OCI-LY7 (cell line): ENCODE measurements at places on chromosomes 11 and 22.

- peak; percentile 90 for DNase-seq
Observed at GRCh38 chr11:111438846-111439520, 59.9 kb upstream of the POU2AF1 start.

GRCh38 chr11:124938206-124938765 lies 2.4 kb upstream of the HEPACAM start:
- no peak for DNase-seq

- no peak for DNase-seq
Observed at GRCh38 chr11:73414977-73415651, 38.9 kb downstream of the RELT start.

GRCh38 chr11:111067994-111068393 lies 177.5 kb upstream of the POU2AF2 start:
- no peak for DNase-seq

DNA sequence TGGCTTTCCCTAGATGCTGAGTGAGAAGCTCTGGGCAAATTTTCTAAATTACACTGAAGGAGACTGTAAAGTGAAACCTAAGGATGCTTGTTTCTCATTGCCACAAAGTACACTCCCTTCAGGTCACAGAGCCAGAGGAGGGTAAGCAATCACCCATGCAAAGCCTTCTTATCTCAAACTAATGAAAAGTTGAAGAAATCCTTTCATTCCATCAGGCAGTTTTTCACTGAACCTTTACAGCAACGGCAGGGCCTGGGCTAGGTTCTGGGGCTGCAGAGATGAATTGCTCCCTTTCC lies 106.2 kb downstream of the RASSF10 start:
- no peak for DNase-seq

DNA sequence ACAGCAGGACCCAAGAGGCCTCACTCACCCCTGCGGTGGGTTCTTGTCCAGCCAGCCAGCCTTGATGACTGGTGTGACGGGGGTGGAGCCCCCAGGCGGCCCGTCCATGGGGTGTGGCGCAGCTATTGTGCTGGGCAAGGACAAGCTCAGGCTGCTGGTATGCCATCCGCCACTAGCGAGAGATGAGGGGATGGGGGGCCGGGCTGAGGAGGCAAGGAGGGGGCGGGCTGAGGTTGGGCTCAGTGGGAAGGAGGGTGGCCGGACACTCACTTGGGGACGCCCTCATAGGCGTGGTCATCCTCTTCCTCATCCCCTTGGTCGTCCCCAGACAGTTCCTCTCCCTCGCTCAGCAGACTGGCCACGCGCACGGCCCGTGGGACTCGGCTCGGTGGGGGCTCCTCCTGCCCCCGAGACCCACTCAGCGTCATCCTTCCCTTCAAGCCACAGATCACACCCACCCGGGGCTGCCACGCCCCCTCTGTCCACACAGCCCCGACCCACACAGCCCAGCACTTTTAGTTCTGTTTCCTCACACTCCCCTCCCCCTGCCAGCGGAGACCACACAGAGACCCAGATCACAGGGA lies 38.0 kb upstream of the PDE2A start:
- no peak for DNase-seq

GRCh38 chr11:18361154-18361553 lies 33.2 kb upstream of the LDHA start:
- DNase-seq = no peak

- DNase-seq = no peak
Observed at GRCh38 chr11:84825106-84825660, 802.0 kb downstream of the DLG2 start.

DNA sequence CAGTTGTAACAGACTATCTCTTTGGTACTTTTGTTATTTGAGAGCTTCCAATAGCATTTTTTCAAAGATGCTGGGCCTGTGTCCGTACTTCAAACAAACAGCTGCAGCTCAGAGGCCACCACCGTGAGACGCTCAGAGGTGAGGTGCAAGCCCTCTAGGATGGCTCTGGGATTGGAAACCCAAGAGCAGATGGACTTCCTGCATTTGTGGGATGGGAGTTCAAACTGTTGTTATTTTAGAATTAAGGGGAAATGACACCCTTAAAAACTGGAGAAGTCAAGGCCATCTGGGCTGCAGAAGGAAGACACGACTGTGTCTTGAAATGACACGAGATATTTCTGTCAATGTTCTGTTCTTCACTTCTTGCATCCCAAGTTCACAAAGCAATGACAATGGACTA lies 9.2 kb upstream of the IL10RA start:
- no peak for DNase-seq

DNA sequence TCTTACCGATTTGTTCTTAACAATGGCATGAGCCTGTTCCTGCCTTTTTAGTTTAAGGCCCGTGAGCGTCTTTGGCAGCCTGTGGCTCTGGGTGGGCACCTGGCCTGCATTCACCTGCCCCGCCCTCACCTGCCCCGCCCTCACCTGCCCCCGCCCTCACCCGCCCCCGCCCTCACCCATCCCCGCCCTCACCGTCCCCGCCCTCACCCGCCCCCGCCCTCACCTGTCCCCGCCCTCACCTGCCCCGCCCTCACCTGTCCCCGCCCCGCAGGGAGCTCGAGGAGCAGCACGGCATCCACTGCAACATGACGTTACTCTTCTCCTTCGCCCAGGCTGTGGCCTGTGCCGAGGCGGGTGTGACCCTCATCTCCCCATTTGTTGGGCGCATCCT lies 14.2 kb downstream of the GATD1 start:
- DNase-seq = no peak

GRCh38 chr22:19811211-19811621 lies 43.5 kb downstream of the GNB1L start:
- DNase-seq = no peak

- no peak for DNase-seq
Observed at GRCh38 chr11:110294509-110294908, 1.9 kb downstream of the RDX start.
